Hematopoietic multipotent progenitor cell treated with erythropoietin and hydrocortisone succinate and interleukin-3 and kit ligand, for 4 days (in vitro differentiated cells): ENCODE measurements at places on chromosomes 2 and 18.

GRCh38 chr2:98123286-98123685, 36.3 kb downstream of the VWA3B start:
- DNase-seq = peak; percentile 48

DNA sequence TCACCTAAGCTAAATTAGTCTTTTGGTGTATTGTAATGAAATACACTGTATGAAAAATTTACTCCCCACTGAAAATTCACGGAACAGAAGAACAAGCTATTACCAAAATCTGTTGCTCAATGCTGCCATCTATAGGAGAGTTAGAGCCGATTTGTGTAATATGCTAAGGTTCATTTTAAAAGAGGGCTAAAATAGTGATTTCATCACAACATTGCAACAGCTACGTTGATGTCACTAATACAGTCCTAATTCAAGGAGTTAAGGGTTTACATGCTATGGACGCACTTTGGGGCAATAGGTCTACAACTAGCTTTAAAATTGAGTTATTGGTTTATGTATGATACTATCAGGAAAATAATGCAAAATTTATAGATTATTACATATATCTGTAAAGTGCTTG, 3.0 kb upstream of the IRS1 start:
- peak; percentile 88 for DNase-seq

- DNase-seq = no peak
These were observed 18.5 kb upstream of the SERPINB12 start for GRCh38 chr18:63523660-63524059.

GRCh38 chr2:118847762-118848172, 319 bp upstream of the EN1 start:
- no peak for DNase-seq

GRCh38 chr2:101002562-101003277, 631 bp downstream of the RPL31 start:
- DNase-seq = peak; percentile 49

- DNase-seq = no peak
These were observed 78.2 kb upstream of the CABLES1 start for GRCh38 chr18:23057096-23057495.

DNA sequence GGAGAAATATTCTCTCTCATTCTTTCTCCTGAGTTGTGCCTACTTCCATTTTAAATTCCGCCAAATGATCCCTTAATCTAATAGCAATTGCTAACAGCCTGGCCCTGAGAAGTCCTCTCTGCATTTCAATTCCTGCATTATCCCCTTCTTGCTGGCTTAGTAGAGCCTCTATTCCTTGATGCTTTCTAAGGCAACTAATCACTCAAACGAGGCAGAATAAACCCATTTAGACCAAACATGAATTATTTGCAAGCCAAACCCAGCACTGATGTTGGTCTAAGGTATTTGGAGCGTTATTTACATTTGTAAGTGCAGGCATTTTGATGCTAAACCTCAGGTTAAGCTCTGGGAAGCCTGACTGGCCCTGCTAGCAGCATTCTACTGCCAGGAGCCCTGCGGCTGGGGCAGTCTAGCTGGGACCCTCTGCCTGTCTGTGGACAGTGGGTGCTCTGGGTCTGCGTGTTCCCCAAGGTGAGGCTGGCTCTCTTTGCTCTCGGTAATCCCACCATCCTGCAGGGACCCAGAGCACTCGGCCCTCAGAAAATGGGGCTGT, 173.1 kb upstream of the HS6ST1 start:
- DNase-seq = no peak

DNA sequence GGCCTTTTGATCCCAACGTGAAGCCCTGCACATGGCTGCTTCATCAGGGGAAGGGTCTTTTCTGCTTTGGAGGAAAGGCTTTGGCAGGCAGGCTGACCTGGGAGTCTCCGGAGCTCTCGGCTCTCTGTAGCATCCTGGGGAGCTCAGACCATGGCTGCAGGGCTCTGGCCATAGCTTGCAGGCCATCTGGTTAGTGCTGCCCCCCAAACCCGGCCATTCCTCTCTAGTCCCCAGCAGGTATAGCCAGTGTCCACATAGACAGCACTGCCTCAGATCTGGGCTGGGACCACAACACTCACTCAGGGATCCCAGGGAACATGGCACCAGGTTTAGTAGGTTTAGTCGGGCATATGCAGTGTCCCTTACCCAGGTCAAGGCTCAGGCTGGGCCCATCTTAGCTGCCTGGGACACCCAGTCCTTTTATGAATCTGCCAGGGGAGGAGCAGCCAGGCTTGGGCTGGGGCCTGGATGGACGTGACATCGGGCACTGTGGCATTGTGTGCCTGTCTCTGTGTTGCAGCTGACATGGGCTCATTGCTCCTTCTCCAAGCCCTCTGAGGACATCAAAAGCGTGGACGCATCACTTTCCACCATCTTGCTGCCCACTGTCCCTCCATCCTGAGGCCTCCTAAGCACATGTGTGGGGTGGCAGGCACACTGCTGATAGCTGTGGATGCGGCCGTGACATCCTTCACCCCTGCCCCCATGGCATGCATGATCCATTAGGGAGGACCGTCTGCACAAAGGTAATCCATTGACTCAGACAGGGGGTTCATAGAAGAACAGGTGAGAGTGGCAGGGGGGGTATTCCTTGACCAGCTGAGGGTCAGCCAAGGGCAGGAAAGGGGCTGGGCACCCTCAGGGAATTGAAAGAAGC, 19.2 kb upstream of the GPR35 start:
- no peak for DNase-seq

- DNase-seq = peak; percentile 92
These were observed 20.8 kb upstream of the TNP1 start for GRCh38 chr2:216880509-216881184.

- DNase-seq = no peak
These were observed 332 bp upstream of the PDCD1 start for GRCh38 chr2:241859017-241859435.

DNA sequence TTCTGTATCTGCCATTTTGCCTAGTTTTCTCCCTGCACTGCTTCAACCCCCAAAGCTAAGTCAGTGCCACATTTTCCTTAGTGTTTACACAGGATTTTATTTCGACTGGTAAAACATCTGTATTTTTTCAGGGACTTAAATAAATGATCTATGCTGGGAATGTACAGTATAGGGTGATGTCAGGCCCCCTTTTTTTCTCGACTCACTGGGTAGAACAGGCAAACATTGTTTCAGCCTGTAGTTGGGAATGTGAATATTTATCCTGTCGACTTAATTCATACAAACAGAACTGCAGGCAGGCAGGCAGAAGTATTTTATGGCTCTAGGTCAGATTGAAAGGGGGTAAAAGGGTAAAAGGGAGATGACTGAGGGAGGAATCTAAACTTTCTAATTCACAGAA, 123.5 kb upstream of the ZFP36L2 start:
- no peak for DNase-seq

DNA sequence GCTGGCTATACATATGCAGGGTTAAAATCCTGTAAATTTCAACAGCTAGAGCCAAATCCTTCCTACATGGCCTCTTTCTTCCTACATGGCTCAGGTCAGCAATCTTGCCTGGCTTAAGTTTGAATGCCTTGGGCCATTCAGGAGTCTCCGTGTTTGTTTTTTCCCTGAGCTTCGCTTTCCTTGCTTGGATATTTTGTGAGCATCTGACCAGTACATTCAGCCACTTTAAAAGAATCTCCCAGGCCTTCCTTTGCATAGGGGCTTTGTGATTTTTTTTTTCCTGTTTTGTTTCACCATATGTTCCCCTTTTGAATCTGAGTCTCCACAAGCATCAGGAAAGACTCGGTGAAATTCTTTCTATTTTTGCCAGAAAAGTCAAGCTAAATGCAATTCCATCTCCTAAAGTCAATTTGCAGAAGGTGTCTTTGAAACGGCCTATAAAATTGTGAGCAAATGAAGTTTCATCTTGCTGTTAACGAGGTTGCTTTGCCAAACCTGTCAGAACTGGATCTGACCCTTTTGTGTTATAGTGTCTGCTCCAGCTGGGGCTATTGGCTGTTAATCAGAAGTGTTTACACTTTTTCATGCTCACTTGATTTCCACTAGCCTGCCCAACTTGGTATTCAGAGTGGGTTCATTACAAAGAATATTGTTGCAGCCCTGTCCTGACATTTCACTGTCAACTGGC, 256.9 kb downstream of the DCC start:
- no peak for DNase-seq
